GM13976 (cell line): ENCODE measurements at places on chromosomes 4 and X.

DNA sequence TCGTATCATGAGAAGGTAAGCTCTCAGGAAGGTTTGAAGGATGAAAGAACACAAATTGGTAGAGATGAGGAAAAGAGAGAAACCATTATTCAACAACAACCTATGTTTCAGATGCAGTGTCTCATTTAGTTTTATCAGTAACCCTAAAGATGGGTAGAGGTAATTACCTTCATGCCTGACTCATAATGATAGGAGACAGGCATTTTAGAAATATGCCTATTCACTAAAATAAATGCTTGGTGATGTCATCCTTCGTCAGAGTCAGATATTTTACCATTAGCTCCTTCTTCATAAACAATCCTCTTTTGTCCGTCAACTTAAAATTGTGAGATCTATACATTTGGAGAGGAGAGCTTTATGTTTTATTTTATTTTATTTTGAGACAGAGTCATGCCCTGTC is 21.5 kb upstream of the RNF150 start:
- DNase-seq: no peak

- DNase-seq: no peak
These were observed 49.6 kb upstream of the SPRY1 start for GRCh38 chr4:123346951-123347350.

DNA sequence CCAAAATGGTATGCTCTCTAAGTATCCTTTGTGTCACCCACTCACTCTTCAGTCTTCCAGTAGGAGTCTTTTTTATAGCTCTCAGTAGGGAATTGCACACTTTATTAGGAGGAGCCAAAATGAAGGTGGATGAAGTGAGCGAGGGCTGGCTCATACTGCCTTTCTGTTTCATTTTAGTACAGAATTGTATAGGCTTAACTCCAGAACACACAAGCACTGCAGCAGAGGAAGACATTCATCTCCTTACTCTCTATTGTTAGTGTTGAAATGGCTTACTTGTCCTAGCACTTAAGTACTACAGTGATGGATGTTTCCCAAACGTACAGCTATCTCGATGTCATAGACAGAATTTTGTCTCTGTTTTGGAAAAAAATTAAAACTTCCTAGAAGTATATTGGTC is 327.3 kb upstream of the ATOH1 start:
- DNase-seq: no peak

- no peak for DNase-seq
These were observed 189.0 kb upstream of the TTC29 start for GRCh38 chr4:147134536-147135210.

DNA sequence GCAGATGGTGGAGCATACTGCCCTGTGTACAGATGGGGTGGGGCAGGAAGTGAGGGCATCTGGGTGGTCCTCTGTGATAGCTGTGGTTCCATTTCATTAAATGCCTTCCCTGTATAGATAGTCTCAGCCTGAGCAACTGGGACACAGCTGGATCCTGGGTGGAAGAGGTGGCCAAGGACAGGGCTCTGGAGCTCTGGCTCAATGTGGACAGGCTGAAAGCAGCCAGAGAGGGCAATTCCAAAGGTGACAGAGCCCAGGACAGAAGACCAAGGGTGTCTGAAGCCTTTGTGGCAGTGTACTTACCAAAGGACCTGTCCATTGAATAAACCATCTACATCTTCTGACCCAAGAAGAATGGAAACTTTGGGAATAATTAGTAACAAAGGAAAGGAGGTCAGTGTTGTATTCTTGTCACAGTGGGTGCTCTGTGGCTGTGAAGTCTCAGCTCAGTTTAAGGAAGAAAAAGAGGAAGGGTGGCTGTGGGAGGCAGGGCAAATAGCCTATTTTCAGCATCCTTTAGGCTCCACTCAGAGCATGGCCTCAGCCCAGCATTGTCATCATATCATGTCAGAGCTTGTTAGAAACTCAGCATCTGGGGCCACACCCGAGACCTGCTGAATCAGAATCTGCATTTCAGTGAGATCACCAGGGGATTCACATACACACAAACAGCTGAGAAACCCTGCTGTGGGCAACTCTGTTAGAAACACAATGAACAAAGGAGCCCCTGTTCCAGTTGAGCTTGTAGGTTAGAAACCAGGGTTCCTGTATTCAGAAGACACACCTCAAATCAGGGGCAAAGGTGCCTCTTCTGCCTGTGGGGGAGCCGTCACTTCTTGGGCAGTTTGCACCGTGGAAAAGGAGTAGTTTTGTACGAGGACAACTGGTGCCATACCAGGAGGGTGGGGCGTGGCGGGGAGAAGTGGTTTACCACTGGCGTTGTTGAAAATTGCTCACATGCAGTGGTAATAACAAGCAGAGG is 168.6 kb downstream of the PTTG2 start:
- peak; percentile 67 for DNase-seq

DNA sequence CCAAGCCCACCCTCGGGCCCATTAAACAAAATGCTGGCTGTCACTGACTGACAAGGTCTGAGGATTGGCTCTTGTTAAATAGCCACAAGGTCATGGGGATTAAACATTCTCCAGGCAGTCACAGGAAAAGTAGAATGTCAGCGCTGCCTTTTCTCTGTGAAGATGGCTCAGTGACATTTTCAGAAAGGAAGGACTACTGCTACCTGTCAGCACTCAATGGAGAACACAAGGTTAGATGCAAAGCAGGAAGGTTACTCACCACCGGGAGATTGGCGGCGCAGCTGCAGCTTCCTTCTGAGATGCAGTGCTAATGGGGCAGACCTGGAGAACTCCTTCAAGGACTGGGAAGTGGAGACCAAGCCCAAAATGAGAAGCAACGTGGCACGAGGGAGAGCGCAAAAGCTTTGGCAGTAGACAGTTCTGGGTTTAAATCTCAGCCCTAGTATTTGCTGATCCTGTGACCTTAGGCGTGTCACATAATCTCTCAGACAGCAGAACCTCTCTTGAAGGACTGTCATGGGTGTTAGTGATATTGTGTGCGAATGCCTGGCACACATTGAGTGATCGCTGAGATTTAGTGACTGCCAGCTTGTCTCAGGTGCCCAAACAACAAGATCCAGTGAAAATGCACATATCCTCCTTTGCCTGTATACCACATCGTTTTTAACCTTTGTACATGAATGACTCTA is 213.1 kb upstream of the BOD1L1 start:
- DNase-seq: no peak

GRCh38 chrX:45557387-45557786 is 356.7 kb upstream of the DIPK2B start:
- no peak for DNase-seq

GRCh38 chr4:28075401-28075956 is 1214.8 kb downstream of the STIM2 start:
- no peak for DNase-seq

GRCh38 chrX:152901816-152902501 is 4.1 kb downstream of the ZNF185 start:
- DNase-seq: no peak
